Eye (tissue), 1 donor: ENCODE measurements at places on chromosomes 16 and 17.

- no peak for DNase-seq
Measured at GRCh38 chr16:74073456-74073855, 223.2 kb upstream of the PSMD7 start.

DNA sequence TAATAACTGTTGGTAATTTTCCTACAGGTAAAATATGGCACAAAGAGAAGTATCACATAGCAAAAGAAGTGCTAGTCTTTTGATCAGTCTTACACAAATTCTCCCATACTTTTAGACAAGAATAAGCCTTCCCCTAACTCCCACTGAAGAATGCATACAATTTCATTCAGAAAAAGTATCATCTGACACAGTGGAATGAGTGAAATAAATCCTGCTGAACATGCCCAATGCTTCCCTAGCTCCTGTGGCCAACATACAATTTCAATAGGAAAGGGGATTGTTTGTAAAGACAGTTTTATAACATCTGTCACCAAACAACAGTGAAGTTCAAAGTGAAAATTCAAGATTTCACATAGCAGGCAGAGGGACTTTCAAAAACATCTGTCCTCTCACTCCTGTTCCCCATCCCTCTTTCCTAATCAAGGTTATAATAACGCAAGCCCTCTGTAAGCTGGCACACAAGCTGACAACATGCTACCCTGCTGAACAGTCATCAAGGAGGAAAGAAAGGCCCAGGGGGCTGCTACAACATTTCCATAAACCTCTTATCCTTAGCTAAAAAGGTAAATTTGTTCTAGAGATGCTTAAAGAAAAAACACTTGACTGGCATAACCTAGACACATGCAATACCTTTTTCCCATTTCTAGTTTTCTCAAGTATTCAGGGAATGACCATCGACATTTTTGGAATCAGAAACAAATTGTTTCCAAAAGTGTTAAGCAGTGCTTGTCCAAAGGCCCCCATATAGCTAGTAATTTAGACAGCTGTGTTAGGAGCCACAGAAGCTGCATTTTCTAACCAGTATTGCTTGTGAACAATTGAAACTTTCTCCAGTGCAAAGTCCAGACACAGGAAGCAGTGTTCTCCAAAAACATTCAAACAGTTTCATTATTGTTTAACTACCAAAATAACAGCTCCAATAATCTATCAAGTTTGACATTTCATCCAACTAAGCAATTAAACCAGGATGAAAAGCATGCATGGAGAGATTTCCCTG lies 11.5 kb upstream of the RFFL start:
- DNase-seq = no peak

DNA sequence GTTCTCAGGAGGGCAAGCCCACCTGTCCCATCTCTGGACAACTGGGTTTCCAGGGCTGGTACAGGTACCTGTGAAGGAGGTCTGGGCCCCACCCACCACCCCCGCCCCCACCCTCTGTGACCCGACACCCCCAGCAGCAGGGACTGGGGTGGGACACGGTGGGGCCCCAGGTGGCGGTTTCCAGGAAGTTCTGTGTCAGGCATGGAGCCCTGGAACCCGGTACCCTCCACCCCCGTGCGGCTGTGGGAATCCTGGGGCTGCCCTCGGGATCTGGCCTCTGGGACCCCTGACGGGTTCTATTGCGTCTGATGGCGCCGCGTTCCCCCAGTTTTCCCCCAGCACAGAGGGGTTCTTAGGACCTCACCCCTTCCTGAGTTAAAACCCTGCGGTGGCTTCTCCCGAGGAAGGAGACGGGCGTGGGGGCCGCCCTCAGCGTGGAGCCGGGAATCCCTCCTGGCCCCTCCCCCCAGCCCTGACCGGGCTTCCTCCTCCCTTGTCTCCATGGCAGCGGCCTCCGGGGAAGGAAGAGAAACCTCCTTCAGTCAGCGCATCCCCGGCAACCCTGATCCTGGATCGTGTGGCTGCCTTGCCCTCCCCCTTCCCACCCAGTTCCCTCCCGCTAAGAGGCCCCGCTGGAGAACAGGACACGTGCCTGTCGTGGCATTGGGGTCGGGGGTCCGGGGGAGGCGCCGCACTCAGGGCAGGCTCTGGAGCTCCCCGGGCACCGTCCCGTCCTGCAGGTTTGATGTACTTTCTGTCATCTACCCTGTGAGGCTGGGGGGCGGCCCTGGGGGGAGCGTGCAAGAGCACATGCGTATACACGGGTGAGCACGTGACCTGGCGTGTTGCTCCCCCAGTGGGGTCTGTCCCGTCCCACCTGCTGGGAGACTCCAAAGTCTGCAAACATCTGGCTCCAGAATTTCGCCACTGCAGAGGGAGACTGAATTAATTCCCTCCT lies 30.3 kb downstream of the CACNA1H start:
- peak; percentile 91 for DNase-seq

DNA sequence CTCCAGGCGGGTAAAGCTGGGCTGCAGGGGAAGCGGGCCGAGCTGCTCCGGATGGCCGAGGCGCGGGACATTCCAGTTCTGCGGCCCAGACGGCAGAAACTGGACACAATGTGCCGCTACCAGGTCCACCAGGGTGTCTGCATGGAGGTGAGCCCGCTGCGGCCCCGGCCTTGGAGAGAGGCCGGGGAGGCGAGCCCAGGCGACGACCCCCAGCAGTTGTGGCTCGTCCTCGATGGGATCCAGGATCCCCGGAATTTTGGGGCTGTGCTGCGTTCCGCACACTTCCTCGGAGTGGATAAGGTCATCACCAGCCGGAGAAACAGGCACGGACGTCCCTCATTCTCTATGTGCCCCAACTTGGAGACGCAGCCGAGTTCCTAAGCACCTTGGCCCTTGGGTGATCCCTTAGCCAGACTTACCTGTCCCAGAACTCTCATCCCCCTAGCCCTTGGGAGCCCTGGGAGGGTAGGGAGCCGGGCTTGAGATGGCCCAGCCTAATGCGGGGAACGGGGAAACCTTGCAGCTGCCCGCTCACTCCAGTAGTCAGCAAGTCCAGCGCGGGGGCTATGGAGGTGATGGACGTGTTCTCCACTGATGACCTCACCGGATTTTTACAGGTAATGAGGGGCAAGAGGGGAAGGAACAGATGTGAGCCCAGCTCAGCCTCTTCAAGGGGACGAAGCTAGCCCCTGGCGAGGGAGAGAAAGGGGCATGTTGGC lies 806 bp downstream of the MRM1 start:
- no peak for DNase-seq

- DNase-seq = peak; percentile 87
Measured at GRCh38 chr17:7912927-7913524, 3.1 kb downstream of the RNF227 start.

DNA sequence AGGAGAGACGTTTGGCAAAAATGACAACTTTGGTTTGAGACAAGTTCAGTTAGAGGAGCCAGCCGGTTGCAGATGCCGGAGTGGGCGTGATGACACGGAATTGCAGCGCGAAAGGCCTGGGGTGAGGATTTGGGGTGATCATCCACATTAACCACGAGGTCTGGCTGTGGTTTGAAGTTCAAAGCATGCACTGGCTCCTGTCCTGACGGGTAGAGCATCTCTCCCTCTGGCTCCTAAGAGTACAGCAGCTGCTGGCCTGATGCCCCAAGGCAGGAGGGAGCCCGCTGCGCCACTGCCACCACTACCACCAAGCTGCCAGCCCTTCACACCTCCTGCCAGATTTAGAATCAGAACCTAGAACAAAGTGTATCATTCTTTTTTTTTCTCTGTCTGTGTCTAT lies 3.7 kb downstream of the RHBDL3 start:
- no peak for DNase-seq

DNA sequence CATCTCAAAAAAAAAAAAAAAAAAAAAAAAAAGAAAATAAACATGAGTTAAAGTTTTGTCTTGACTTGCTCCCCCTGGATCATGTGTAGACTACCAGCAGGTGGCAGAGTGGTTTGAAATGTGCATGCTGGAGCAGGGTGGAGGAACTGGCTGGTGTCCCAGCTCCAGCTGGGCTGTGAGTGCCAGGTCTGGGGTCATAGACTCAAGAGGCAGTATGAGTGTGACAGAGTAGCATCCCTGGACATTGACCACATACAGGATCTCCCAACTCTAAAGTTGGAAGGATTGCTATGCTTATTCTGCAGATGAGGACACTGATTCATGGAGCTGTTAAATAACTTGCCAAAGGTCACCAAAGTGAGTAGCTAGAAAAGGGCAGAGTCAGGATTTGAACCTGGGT lies 198.0 kb upstream of the MPHOSPH6 start:
- DNase-seq = peak; percentile 35

- DNase-seq = no peak
Measured at GRCh38 chr17:27265333-27265732, 28.6 kb upstream of the WSB1 start.

- DNase-seq = no peak
Measured at GRCh38 chr17:6458460-6458950, 14.2 kb downstream of the PIMREG start.

DNA sequence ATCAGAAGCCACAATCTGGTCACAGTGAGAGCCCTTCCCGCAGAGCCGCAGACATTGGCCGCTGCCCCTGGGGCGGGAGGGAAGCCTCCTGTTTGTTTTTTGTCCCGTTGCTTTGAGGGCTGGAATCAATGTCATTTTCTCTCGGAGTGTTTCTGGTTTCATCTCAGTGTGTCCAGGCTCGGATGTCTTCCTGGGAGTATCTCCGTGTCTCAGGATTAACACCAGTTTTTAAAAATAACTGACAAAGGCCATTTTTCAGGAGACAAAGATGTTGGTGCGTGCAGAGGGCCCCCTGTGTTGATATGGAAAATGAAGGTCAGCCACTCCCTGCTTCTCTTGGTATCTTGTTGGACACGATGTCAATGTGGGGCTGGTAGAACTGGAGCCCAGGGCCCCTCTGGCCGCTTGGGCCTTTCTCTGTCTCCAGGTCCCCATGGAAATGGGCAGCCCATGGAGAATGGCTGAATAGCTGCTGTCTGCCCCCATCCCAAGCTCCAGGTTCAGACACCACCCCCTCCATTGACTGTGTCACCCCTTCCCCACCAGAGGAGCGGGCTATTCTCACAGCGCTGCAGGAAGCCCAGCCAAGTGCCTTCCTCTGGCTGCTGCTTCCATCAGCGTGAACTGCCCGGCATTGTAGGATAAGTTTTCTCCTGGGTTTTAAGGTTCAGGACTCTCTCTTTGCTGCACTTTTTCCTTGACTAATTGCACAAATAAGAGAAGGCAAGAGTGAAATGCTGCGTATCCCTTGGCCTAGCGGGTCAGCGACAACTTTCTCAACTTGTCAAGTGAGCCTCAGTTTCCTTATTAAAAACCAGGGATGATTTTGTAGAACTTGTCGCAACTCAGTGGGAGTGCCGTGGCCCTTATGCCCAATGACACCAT lies 72.2 kb upstream of the METTL9 start:
- DNase-seq = peak; percentile 54

DNA sequence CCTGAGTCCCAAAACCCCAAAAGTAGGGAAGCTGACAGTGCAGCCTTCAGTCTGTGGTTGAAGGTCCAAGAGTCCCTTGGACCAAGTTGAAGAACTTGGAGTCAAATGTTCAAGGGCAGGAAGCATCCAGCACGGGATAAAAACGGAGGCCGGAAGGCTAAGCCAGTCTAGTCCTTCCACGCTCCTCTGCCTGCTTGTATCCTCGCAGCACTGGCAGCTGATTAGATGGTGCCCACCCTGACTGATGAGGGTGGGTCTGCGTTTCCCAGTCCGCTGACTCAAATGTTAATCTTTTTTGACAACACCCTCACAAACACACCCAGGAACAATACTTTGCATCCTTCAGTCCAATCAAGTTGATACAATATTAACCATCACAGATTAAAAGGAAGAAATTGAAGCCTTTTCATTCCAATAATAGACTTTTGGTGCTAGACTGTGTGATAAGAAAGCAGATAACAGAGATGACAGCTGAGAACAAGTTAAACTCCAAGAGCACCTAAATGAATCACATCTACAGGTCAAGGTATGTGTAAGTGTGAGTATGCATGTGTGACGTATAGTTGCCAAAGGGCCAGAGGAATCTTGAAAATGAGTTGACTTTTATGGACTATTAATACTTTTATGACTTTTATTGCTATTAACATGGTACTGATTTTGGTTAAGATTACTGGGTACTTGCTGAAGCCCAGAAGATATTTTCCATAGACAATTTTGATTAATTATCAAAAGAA lies 933.5 kb upstream of the SOX9 start:
- no peak for DNase-seq

GRCh38 chr17:16438173-16438556 lies 22.8 kb downstream of the TRPV2 start:
- no peak for DNase-seq

DNA sequence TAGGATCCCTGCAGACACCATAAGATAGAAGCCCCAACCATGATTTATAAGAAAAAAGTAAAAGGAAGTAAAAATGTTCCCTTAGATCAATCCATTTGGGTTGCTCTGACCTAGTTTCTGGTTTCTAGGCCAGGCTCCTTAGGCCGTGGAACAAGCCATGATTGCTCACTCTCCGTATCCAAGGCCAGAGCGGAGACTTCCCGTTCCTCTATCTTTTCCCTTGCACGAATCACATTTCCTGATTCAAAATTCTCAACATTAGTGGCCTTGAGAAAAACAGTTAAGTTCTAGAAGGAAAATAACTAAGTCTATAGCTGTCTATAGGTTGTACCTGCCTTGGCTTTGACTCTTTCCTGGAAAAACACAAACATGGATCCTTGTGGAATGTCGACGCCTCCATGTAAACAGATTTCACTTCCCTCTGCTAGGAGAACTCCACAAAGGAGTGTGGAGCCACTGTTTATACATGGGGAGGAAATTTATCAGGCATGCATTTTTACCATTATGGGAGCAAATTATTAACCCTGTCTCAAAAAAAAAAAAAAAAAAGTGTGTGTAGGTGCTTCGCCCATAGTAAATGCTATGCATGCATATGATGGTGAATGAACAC lies 149.6 kb downstream of the ZFHX3 start:
- DNase-seq = no peak

DNA sequence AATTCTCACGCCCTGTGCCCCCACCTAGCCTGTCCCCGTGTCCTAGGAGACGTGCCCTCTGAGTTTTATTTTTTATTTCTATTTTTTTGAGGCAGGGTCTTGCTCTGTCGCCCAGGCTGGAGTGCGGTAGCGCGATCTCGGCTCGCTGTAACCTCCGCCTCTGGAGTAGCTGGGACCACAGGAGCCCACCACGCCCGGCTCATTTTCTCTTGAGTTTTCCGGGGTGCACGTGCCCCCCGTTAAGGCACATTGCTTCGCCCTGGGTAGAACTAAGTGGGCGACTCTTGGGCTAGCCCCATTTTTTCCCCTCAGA lies 655 bp upstream of the KLHDC4 start:
- no peak for DNase-seq

GRCh38 chr16:20906341-20907255 lies 6.0 kb downstream of the LYRM1 start:
- no peak for DNase-seq

GRCh38 chr17:21843318-21843865 lies 151.1 kb downstream of the KCNJ18 start:
- DNase-seq = no peak
